NCI-H510A (cell line): ENCODE measurements at places on chromosomes 11 and 22.

DNA sequence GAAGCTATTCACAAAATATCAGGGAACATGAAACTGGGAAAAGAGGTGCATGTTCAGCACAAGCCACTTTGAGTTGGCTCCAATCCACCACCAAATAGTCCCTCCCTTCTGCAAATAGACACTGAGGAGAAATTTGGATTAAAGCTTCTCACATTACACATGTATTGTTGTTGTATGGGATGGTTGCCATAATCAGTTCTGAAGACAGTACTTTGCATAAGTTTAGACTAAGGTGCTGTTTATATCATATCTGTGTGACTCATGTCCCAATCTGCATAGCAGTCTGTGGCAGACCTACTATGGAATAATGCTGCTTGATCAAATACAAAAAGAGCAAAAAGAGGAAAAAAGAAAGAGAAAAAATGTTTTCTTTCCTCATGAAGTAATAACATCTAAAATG lies 376.7 kb upstream of the DDI1 start:
- DNase-seq, result no peak

- no peak for DNase-seq
Observed at GRCh38 chr11:36417154-36417553, 92.9 kb downstream of the TRAF6 start.

DNA sequence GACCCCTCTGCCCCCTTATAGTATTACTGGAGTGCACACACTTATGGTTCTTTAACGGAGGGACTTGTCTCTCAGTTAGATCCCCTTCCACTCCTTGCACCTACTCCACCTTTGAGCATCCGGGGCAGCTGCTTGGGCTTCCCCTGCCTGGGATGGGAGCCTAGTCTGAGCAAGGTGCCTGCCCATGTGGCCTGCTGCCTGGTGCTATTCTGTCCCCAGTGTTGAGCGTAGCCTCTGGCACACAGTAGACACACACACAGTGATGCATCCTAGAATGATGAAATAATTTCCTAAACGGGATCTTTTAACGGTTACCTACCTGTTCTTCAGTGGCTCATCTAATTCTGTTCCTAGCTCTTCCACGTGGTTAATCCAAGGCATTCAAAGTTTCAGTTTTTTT lies 22.4 kb downstream of the PPFIA1 start:
- no peak for DNase-seq

DNA sequence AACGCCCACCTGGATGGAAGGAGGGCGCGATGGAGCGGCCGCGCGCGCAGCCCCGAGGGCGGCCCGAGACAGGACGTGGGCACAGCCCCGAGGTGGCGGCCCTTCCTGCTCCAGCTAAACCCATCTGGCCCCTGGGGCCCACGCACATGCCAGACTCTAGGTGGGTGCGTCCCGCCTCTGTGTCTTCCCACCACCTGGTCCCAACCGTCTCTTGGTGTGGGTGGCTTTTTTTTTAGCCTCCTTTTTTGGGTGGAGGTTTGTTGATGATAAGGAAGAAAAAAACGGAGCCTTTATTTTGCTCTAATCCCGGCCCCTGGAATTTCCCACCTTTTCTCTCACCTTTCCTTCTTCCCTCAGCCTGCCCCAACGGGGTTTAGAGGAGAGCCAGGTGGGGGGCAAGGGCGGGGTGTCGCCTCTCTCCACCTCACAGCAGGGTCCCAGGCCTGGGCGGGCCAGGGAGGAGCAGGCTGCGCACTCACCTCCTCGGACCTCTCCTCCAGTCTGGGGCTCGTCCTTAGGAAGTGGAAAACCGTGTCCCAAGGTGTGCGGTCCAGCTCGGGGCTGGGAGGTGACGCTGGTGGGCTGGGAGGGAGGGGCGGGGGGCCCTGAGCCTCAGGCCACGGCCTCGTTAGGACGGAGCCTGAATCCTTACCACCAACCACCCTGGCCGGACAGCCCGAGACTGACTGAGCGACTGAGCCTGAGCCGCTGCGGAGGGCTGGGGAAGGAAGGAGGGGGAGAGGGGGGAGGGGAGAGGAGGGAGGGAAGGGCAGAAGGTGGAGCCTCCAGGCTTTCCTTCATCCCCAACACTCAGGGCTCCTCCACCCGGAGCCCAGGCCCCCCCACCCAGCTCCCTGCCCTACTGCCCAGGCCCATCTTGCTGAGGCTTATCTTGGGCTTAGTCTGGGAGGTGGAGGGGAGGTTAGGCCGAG lies at the start of gene SOX10:
TSS of gene SOX10 (minus strand) at position 696 of the 932 bp plus-strand sequence. CDS start 771 bp downstream, outside the sequence.
- DNase-seq, result no peak

GRCh38 chr22:39369186-39369585 lies 19.4 kb downstream of the SYNGR1 start:
- DNase-seq, result no peak

DNA sequence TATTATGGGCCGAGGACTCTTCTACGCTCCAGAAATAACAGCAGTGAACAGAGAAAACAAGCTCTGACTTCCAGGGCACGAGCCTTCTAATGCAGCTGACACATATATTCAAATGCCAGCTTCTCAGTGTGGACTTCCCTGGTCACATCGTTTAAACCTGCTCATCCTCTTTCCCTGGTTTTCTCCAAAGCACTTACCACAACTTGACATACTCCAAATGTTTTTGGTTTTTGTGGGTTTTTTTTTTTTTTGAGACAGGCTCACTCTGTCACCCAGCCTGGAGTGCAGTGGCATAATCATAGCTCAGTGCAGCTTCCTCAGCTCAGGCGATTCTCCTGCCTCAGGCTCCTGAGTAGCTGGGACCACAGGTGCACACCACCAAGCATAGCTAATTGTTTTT lies 105.5 kb downstream of the MICAL3 start:
- no peak for DNase-seq

DNA sequence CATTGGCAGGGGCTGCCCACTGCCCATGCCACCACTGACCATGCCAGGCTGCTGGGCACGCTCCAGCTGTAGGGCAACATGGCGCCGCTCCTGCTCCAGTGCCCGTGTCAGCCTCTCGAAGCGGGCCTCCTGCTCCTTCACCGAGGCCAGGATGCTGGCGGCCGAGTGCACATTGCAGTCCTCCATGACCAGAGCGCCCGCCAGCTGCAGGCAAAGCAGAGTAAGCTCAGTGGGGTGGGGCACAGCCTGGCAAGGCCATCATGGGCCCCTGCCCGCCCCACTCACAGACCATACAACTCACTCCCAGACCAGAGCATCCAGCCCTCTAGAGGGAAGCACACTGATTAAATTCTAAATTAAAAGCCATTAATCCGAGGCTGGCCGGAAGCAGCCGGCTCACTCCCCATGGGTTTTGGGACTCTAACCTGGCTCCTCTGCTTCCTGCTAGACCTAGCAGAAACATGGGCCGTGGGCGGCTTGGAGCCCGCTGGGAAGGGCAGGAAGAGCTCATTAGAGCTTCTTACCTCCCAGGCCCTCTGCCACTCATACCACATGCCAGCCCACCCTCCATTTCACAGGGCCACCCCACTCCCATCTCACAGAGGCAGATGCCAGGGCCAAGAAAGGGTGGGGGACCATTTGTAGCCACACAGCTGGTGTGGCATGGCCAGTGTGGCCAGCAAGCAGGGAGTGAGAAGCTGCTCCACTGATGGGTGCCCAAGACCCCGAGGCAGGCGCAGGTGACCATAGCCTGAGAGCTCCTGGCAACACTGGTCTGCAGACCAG lies 25.8 kb downstream of the ARVCF start:
- DNase-seq, result no peak

- DNase-seq, result no peak
Observed at GRCh38 chr11:130103296-130103814, 33.7 kb downstream of the APLP2 start.

GRCh38 chr11:61971248-61972111 lies 4.0 kb upstream of the FTH1 start:
- DNase-seq, result peak; percentile 86

DNA sequence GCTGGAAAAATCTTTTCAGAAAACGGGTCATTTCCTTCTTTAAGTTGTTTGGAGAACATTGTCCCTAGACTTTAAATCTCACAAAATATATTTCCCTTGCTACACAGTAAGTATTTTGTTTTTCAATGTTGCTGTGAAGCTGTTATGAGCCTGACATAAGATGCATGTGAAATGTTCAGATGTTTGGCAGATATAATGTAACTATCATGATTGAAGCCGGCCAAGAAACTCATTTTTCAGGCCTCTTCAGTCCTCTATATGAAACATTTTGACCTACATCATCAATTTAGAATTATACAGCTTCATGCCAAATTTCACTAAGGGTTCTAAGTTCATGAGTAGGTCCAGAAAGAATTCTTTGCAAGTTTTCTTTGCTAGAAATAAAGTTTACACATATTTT lies 133.8 kb downstream of the JRKL start:
- no peak for DNase-seq

DNA sequence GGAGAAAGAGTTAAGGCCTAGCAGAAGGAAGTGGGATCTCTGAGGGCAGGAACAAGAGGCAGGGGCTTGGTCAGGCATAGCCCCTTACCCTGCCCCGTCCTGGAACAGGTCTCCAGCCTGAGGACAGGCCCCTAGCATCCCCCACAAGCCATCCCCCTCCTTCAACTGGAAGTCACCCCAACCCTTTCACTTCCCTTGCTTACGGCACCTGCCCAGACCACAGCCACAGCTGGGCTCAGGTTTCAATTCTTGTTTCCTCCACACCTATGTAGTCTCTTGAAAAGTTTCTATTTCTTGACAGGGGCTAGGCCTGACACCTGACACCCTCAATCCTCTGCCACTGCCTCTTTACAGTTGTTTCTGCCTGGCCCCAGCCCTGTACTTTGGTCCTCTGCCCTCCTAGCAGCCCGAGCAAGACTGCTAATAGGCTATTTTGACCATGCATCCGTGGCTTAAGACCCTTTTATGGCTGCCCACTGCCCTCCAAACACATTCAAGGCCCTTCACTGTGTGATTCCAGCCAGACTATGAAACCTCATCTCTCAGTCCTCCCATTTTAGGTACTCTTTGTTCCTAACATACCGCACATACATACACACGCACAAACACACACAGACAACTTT lies 10.9 kb upstream of the FCHSD2 start:
- DNase-seq, result peak; percentile 64

DNA sequence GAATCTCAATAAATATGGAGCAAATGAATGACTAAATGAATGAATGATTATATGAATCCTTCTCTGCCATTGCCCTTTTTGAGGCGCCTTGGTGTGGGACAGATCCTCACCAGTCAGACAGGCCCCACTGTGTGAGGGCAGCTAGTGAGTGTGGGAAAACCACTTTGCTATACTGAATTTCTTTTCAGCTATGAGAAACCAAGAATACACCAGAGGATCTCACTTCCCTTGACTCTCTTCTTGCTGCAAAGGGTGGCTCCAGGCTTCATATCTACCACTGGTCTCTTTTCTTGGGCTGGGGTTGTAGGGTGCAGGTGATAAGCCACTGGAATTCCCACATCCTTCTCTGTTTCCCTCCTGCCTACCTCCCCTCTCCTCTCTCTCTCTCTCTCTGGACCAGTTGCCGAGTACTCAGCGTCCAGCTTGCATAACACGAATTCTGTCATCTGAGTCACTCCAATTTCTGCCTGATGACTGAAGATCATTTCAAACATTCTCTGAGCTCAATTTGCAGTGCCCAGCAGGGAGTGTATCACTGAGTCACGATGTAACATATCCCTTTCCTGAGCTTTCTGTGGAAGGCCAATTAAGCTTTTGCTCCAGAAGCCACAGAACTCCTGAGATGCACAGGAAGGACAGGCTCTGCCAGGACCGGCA lies 304.3 kb upstream of the NCAM1 start:
- DNase-seq, result no peak

DNA sequence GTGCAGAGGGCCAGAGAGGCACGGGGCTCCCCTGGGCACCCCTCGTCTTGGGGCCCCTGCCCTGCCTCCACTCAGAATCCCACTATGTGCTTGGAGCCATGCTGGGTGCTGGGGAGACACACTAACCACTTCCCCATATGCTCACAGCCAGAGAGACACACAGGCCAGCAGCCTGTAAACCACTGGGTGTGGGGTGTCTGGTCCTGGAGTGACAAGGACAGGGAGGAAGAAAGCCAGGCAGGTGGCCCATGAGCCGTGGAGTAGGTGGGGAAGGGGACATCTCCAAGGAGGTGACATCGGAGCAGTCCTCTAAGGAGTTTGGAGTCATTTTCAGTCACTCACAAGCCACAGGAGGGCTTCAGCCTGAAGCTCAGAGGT lies 58.9 kb downstream of the CDKN1C start:
- no peak for DNase-seq

GRCh38 chr11:31798057-31798553 lies 13.0 kb downstream of the PAX6 start:
- DNase-seq, result no peak

DNA sequence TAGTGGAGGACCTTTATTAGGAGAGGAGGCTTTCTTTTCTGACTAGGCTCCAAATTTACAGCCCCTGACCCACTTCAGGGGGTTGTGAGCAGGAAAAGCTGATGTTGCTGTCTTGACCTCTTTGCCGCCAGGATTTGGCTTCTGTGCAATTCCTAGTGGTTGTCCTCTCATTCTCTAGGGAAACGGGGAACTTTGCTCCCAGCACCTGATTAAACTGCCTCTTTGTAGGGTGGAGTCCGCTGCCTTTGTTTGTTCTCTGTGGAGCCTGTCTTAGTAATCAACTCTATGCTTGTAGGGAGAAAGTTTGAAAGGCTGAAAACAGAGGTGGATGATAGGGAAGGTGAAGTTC lies 16.3 kb downstream of the CTNND1 start:
- no peak for DNase-seq

DNA sequence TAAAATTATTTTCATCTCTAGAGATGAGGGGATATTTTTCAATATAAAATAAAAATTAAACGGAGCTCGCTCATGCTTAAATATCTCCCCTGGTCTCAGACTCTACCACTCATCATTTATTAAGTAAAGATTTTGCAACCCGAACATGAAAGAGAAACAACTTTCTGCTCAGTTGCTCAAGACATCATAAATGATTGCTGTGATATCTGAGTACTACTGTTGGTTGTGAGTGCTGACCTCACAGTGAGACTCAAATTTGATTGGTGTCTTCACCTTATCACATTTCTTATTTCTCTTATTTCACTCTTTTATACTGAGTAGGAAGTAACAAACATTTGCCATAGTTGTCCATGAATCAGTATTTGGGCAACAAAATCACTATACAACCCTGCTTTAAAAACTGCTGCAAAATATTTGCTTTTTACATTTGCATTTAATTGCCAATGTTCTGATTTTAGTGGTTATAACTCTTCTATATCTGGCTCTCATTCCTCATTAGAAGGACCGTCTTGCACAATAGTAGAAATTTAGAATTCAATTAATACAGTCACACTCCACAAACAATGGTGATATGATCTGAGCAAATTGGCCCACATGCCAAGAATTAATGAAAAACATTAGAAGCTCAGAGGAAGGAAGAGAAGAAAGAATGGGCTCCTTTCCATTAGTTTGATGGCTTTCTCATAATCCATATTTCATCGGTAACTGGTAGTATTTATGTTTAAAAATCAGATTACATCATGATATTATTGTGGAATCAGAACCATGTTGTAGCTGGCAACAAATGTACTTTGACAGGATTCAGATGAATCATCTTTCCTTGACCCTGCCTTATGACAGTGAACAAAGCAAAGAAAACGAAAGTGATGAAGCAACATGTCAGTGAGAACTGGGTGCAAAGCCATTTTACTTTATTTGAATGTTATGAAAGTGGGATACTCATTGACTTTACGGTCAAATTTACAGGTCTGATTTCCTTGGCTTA lies 973.6 kb upstream of the TENM4 start:
- DNase-seq, result no peak
